ENCODE measurements at places on chromosomes 2 and 18.

GRCh38 chr2:241224851-241225438 lies 36.5 kb downstream of the ANO7 start:
- DNase-seq = no peak

DNA sequence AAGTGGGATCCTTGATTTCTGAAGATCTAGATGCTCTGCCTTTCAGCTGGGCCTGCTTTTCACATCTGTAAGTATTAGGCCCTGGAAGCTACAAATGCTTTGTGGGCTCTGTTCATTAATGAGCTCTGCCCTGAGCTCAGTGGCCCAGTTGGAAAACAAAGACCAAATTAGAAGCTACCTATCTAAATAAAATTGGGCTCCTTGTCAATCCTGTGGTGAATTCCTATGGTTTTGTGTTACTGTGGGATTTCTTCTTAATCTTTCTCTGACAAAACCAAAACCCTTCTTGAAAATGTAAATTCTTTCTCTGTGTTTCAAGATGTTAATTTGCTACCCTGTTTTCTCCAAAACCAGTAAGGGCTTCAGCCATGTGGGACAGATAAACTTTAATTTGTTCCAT lies 219.0 kb upstream of the HS6ST1 start:
- DNase-seq = no peak

DNA sequence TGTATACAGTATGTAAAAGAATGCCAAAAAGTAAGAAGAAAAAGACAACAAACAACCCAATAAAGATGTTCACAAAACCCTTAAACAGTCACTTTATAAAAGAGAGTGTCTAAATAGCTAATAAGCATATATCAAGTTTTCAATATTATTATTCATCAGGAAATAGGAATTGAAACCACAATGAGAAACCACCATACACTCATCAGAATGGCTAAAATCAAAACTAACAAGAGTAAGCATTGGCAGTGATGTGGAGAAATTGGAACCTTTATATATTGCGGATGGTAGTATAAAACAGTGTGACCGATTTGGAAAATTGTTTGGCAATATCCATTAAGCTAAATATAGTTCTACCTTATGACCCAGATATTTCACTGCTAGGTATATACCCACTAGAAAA lies 20.5 kb upstream of the TGFA start:
- no peak for DNase-seq

DNA sequence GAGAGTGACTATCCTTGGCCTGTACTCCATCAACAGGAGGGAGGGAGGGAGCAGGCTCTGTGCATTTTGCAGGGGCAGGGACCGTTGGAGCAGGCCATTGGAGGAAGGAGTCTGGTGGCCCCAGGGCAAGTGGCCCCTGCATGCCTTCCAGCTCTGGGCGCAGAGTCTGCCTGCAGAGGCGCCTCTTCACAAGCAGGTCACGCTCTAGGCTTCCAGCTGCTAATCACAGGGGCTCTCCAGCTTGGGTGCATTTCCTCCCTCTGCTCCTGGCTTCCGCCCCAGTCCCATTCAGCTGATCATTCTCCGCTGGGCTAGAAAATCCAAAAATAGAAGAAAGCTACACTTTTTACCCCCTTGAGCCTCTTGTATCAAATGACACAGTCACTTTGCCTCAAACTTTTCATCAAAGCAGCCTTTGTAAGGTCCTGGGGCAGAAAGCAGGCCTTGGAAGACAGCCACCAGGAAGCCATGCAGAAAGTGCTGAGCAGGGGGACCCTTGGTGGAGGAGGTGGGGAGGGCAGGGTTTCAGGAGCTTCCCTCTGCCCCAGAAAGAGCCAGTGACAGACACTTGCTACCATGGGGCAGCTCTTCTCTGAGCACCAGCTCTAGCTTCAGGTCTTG lies 11.3 kb downstream of the TMEM247 start:
- no peak for DNase-seq

DNA sequence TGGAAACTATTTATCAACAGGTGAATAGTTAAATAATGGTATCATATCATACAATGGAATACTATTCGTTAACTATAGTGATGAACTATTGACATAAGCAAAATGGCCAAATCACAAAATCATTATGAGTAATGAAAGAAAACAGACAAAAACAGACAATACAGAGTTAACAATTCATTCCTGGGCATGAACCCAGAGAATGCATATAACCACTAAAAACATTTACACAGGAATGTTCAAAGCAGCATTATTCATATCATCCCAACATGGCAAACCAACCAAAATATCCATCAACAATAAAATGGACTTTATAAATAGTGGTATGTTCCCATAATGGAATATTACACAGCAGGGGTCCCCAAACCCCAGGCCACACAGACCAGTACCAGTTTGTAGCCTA lies 131.2 kb upstream of the CYP1B1 start:
- no peak for DNase-seq

DNA sequence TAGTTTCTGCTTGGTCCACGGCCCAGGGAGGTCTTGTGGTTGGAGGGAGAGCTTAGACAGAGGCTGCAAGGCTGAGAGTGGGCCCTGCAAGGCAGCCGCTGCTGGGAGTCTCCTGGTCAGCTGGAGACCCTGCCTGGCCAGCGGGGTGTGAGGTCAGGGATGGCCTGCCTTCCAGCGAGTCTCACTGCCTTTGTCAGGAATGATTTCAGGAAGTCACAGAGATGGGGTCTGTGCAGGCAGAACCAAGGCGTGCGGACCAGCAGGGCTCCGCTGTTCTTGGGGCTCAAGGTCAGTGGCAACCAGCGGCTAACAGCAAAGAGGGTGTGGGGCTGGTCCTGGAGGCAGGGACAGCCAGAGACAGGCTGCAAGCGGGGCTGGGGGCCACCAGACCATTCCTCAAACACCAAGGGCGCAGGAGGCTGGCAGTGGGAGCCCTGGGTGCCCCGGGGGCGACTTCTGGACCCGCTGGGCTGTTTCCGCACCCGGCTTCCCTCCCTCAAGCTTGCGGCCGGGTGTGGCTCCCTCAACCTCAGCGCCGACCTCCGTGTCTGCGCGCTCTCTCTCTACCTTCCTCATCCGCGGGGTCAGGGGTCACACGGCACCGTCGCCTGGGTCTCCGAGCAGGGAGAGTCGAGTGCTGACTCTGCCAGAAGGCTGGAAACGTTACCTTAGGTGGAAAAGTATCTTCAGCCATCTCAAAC lies 124.5 kb upstream of the CTDP1 start:
- no peak for DNase-seq
